ENCODE measurements at places on chromosomes 7 and 10.
A peak's percentile ranks its signal among the peaks of the same experiment; 100 is the strongest.

DNA sequence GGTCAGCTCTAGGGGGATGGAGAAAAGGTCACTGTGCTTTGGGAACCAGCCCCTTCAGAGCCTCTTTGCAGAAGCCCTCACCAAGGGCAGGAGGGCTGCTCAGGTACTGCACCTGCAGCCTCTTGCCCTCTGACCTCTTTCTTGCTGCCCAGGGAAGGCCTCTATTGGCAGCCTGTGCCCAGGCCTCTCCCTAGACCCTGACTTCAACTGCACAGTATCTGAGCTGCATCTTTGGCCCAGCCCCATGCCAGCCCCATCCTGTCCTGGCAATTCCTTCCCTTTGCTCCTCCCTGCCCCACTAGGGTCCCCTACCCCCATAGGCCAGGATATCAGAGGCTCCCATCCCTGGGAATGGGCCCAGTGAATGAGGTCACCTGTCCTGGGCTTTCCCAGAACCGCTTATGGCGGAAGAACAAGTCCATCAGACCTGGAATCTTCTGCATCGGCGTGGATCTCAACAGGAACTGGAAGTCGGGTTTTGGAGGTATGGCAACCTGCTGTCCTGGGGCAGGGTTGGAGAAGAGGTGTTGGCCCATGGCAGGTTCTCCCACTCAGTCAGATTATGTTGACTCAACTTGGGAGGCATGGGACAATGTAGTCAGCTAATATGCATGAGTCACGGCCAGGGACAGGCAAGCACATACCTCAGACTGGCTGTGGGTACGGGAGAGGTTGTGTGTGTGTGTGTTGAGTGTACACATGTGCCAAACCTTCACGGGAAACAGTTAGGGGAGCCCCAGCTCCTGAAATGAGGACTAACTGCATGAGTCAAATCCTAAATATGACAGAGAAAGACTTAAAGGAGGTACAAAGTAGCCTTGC lies 17.1 kb upstream of the CPA1 start:
- DNase-seq: no peak

DNA sequence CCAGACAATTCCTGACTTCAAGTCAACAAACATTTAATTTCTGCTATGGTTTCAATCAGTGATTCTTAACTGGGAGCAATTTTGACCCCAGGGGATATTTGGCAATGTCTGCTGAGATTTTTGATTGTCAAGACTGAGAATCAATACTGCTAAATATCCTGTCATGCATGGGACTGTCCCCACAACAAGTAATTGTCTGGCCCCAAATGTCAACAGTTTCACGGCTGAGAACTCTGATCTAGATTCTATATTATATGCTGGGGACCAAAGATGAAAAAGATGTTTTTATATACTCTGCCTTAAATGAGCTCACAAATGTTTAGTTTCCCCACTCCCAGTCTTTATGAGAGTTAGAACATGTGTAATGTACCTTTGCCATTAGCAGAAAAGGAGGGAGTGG lies 19.2 kb downstream of the ANKRD7 start:
- DNase-seq: no peak

DNA sequence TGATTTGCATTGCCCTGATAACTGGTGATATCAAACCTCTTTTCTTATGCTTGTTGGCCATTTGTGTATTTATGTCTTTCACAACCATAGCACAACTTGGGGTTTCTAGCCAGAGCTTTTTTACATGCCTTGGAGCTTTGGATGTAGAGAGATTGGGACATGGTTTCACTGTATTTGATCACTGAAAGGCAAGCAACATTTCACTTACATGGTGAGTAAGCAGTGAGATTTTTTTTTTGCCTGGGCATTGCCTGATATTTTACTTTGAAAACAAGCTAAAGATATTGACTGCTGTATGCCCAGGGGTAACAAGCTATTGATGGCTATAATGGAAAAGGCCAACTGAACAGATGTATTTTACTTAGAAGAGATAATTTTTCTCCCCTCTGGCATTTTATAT lies 259.0 kb downstream of the PHTF2 start:
- DNase-seq: no peak

DNA sequence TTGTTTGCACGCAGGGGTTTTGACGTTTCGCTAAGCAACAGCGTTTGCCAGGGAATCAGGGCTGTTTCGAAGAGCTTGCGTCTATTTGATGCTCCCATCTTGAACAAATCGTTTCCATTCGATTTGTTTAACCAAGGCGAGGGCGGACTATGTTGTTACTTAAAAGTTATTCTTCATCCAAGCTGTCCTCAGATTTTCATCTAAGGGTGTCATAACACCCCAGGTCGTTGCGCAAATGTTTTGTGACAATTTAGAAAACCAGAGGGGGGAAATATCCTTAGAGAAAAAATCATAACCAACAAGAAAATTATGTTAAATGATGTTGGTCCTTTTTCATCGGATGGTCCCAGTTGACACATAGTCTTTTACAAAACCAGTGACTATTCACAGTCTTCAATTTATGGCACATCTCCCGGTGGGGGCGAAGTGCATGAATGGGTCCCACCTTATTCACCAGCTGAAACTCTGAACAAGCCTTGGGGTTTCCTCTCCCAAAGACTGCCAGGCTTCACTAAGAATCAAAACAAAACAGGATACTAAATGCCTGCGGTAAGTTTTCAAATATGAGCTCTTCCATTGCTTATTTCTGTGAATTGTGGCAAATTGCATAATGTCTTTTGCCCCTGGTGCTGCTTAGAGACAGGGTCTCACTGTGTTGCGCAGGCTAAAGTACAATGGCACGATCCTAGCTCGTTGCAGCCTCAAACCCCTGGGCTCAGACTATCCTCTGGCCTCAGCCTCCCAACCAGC lies 109.9 kb downstream of the REEP3 start:
- no peak for DNase-seq

DNA sequence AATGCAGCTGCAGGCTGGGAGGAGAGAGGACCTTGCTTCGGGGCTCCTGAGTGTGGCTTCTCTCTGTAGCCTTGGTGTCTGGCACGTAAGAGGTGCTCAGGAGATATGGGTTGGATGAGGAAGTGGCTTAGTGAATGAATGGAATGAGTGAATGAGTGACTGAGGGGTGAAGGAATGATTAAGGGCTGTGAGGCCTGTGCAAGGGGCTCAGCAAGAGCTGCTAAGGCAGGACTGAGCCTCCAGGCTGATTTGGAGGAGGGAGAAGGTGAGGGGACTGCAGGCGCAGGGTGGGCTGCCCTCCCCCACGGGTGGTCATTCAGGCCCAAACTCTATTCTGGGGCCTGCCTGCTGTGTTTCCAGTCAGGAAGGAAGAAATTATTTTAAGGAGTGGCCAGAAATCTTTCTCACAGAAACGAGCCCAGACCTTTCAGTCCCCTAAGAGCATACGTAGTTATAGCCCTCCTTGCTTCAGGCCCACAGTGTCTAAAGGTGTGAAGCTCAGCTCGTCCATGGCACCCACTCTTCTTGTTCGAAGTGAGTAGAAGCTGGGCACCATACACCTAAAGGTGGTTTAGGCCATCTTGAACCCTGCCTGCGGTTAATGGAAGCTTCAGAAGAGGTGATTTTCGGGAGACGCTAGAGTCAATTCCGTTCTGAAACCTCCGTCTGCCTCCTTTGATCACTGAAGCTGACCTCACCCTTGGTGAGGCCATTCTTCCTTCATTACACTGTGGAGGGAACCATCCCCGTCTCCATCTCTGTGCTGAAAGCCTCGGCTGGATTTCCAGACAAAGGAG lies 49.5 kb upstream of the SAMD8 start:
- DNase-seq: no peak

DNA sequence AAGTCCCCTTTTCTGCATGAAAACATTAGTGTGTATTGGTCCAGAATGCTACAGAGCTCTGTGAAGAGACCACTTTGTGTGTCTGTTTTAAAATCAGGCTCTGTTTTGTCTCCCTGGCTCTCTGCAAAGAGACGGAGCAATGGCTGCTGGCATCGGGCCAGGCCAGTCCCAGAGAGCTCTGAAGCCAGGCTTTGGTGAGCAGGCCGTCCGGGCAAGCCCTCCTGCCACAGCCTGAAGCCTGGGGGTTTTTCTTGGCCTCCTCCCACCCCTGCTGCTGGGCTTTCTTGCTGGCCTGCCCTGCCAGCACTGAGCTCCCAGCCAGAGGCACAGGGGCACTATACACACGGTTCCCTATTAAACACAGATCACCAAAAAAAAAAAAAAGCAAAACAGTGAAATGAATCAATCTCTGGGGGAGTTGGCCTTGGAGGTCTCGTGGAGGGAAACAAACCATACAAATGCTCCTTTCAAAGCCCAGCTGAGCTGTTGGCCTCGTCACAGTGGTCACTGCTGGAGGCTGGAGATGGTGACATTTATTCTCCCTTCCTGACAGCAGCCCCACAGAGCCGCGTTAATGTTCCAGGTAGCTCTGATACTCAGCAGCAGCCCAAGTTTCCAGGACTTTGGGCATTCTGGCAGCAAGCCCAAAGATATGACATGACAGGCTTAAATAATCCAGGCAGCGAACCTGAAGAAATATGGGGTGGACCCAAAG lies 237.2 kb downstream of the TCF7L2 start:
- DNase-seq: no peak

DNA sequence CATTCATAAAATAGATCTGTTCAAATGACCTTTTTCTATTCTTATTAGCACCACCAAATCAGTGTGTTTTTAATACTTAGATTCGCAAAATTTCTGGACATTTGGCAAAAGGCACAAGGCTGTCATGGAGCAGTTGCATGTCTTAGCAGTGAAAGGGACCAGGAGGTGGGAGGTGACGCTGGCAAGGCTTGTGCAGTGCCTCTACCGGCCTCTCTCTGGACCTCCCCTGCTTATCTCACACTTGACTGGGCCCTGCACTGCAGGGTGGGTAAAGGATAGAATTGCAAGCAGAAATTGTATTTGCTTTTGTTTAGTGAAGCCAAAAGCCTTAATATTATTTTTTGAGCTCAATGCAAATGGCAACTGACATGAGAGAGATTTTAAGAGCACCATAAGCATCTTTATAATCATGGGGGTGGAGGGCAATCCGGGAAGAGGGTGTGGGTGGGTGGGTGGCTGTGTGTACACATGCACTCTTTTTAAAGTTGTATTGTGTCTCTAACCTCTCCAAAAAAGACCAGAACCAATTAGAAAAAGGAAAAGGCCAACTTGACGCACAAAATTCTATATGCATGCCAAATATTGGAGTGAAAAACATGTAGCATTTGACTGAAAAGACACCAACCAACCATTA lies 106.3 kb downstream of the WNT2 start:
- no peak for DNase-seq

DNA sequence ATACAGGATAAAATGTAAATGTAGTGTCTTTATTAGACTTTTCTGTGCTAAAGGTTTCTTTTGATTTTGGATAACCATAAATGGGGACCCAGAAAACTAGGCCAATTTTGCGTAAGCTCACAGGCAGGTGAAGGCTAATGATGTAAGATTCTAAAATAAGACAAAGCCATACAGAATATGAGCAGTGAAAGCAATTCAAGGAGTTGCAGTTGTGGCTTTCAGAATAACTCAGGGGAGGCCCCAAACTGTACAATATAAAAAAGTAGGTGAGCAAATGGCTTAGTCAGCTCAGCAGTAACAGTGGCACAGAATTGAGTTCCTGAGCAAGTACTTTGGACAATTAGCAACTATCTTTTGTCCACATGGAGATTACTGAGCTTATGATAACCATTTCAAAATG lies 81.7 kb upstream of the NRP1 start:
- no peak for DNase-seq

- DNase-seq: no peak
Observed at GRCh38 chr10:127920306-127921074, 13.6 kb downstream of the PTPRE start.

DNA sequence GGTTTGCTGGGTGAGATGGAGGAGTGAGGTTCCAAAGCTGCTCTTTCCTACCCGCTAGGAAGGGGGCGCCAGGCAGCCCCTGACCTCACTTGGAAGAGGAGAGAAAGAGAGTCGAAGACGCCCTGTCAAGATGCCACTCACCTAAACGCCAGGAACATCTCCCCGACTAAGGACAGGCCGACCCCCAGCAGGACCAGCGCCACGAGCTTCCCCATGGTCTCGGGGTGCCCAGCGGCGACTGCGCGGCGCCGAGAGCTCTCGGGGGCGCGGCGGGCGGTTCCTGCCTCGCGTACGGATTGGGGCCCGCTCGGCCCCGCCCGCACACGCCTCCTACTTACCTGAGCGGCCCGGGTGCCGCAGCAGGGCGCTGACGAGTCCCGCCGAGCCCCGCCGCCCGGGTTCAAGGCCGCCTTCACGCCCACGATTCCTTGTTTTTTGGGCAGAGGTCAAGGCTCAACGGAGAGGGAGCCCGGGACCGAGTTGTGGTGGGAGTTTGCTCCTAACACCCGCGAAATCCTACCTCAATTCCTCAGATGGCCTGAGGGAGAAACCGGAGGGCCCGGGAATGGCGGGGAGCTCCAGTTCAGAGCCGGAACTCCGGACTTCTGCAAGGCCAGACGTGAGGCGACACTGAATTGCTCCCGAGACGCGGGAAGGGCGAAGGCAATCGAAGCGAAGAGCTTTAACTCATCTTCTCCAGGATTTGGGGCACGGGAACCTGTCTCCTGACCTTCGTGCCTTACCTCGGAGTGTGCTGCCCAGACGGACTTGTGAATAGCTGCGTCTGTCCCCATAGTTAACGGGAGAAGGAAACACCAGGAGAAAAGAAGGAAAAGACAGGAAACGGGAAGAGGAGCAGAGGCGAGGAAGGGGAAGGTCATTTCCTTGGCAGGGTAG lies at the start of gene PON3:
Gene PON3, minus strand, starts transcription at position 240 of the 897 bp plus-strand sequence. Its CDS starts 25 bp downstream, at position 215.
- DNase-seq: peak; percentile 12

DNA sequence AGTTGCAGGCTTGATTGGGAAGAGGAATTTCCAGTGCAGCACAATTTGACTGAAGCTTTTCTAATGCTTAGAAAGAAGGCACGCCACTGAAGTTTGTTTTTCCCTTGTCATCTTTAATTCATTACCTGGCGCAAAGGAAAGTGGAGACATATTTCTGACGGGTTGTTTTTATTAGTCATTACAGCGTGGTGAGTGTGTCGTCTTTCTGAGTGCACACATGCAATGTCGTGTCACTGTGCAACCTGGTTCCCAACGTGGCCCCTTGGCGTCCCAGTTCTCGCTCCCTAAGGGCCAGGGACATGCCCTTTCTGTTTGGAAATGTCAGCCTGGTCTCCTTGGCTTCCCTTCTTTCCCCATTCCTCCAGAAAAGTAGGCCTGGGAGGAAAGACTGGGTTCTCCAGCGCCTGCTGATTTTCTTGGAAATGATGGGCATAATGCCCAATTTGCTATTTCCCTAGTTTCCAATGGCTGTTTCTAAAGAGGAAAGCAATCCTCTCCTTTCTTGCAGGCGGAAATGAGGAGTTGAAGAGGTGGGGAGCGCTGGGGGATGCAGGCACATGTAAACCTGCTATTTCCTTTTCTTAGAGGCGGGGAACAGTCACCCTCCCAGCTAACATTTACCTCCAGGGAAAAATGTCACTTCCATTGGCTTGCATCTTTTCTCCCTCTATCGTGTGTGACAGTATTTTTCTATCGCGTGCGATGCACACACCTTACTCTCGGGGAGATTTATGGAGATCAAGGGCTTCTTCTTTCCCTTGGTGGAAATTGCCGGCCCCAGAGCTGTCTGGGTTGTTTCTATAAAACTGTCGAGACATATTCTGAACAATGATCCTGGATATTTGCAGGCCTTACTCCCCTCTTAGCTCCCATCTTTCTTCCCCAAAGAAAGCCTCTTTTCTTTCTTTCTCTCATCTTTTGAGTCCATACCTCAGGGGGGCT lies 249.8 kb downstream of the ARHGAP12 start:
- no peak for DNase-seq

Measured in CD4-positive, alpha-beta T cell treated with Interleukin-4 for 4 hours (primary cell).